ENCODE measurements at places on chromosomes 3 and 15.

DNA sequence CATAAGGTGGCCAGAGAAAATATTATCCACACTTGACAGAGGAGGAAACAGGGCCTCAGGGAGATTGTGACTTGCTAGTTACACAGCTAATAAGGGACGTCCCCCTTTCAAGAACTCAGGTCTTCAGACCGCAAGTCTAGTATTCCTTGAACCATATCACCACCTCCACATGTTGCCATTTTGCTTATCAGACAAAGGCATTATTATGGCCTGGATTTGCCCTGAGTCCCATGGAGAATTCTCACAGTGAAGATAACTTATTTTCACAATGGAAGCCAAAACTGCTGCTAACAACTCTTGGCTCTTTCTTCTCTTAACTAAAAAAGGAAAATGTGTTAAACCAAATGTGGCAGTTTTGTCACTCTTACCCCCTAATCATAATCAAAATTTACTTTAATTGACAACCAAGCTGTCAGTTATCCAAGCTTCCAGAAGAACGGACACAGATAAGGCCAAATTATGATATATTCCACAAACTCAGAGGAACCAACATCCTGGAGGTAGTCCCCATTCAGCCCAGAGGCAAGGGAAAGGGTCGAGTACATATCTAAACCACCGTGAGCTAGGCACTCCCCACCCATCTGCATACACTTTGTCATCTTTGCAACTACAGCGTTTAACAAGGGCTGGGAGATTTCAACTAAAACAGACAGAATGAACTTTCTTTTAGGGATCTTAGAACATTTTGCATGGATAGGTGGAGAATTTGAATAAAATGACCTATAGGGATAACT lies 63.6 kb upstream of the THBS1 start:
- no peak for DNase-seq

DNA sequence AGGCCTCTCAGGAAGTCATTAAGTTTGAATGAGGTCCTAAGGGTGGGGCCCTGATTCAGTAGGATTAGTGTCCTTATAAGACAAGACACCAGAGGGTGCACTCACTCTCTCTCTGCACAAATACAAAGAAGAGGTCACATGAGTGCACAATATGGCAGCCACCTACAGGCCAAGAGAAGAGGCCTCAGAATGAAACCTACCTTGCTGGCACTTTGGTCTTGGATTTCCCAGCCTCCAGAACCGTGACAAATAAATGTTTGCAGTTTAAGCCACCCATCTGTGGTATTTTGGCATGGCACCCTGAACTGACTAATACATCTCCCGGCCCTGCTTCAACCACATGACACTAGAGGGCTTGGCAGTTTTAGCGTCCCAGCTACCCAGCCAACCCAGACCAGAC lies 73.9 kb upstream of the CHRNB4 start:
- no peak for DNase-seq

DNA sequence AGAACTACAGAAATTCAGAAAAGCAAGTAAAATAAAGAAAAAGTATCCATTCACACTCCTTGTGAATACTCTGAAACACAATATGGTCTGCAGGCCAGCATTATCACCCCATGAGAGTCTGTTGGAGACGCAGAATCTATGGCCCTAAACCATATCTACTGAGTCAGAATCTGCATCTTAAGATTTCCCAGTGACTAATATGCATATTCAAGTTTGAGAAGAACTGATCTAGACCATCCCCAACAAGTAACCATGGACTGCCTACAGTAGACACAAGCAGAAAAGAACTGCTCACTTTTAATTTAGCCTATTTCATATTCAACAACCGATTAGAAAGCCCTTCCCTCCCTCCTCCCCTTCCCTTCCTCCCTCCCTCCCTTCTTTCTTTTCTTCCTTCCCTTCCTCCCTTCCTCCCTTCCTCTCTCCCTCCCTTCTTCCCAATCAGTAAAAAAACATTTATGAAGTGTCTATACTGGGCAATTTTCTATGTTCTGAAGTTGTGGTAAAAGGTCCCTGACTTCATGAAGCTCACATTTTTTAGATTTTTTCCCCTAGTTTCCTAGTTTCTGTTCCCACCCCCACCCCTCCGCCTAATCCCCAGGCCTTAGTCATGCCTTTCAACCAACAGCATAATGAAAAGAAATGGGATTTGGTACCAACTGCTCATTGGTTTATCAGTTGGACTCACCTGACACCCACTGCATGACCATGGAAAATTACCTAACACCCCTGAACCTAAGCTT lies 125.2 kb downstream of the CNTN3 start:
- DNase-seq: no peak

DNA sequence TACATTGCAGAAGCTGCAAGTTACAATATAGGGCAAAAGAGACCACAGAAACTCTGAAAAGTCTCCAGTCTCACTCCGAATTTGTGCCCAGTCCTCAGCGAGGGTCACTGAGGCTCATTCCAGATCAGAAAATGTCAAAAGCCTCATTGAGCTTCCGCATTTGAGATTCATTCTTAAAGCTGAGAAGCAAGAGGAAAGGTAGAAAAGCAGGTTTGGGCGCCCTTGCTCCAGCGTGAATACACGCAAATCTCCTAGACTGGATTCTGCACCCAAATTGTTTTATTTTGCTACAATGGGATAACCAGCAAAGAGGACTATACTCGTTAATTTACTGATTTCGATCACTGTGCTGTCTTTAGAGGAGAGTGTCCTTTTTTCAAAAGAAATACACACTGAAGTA lies 212.2 kb downstream of the STT3B start:
- DNase-seq: no peak

- no peak for DNase-seq
Measured at GRCh38 chr15:28109626-28110455, 10.7 kb upstream of the OCA2 start.

DNA sequence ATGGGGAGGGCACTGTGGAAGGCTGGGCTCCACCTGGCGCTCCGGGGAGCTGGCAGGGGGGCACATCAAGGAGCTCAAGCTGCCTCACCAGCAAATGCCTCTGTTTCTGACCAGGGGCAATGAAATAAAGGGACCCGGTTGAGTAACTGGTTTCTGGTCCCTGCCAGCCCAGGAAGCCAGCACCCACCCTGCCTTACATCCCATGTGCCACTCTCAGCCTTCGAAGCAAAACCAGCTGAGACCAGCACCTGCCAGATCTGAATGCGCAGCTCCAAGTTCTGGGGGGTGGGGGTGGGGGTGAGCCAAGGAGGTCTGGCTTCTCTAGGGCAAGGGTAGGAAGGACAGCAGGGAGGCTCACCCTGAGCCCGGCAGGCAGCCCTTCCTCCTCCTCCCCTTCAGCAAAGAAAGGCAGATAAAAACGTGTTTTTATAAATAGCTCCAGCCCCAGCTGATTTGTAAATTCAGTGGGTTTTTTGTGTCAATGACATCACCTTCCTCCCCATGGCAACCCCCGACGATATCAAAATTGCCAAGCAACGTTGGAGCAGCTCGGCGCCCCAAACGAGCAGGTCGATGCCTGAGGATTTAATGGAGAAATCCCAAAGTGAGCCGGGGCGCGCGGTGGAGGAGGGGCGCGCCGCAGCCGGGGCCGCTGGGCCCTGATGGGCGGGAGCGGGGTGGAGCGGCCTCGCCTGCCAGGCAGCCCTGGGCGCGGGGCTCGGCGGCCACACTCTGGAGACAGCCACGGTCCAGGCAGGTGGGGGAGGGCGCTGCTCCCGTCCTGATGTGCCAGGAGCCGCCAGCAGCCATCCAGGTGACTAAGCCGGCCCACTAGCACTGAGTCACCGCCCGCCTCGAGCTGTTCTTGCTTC lies at the start of gene PAK6:
Gene PAK6 (plus strand): TSS at position 532 of the 872 bp plus-strand sequence. CDS start 25,723 bp downstream, outside the sequence.
- DNase-seq: no peak

GRCh38 chr3:171187706-171188290 lies 161.3 kb upstream of the SLC2A2 start:
- DNase-seq: no peak

DNA sequence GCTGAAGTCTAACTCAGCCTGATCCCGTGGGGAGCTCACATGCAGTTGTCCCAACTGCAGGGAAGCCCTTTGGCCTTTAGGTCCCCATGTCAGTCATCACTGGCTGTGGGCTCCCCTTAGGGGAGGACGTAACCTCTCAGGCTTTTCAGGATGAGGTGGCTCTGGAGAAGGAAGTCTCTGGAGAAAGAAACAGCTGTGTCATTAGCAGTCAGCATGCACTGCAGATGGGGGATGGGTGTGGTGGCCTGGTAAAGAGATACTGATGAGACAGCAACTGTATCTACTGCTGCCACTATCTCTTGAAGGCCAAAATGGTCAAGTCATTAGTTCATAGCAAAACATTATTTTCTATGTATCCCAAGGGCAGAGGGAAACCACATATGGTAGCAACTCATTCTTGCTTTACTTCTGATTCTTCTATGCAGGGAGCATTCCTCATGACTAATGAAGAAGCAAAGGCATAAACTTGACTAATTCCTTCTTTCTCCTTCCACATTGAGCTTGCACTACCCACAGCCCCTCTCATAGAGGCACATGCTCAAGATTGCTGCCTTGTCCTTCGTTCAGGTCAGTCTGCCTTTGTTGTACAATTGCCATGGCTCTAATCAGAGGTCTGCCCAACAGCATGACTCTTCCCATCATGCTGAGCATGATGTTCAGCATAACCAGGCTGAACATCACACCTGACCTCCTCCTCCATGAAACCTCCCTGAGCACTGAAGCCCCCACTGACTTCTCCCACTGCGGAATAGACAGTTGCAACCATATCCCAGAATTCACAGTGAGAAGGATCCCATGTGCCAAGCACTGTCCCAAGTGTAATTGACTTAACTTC lies 47.8 kb upstream of the TMEM158 start:
- no peak for DNase-seq

DNA sequence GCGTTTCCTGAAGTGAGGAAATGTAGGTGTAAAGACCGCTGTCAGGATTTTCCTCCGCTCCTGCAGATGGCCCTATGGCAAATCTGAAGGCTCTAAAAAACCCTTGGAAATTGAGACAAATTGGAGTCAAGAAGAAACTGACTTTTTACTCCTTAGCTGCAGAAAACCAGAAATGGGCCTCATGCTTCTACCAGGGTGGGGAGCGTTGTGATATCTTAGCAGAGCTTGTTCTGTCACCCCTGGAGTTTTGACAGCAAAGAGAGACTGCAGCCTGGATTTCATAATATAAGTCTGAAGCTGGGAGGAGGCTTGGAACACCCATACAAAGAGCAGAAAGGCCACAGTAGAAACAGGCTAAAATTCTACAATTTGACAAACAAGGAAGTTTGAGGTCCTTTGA lies 283.0 kb upstream of the PLSCR5 start:
- DNase-seq: no peak

GRCh38 chr3:11764931-11765363 lies 81.7 kb downstream of the TAMM41 start:
- no peak for DNase-seq

- DNase-seq: no peak
Measured at GRCh38 chr3:192802957-192803899, 75.9 kb upstream of the FGF12 start.

DNA sequence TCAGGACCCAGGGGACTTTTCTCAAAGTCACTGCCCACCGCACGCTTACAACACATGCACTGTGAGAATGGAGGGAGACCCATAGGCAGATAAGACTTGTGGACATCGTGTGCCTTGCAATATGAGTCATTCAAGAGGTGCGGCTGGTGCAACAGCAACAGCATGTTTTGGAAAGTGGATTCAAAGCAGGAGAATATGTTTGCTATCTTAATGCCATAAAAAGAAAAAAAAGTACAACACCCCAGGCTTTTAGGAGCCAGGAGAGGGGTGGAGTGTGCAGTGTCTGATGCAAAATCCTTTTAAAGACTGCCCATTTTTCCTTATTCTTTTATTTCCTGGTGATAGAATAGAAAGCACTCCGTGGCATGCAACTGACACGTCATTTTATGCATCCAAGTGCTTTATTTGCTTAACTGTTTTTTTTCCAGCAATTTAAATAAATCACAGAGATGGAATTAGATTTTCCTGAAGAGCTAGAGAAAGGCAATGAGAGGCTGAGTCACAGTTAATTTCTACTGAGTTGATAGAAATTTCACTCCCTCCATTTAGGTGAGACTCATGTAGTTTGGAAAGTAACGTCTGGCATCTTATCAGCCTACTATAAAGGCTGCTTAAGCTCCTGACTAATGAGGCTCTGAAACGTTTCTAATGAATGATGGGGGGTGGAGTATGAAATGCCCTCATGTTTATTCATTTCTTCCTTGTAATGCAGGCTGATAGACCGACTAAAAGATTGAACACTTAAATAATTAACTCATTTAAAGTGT lies 96.4 kb downstream of the NSUN3 start:
- DNase-seq: no peak

DNA sequence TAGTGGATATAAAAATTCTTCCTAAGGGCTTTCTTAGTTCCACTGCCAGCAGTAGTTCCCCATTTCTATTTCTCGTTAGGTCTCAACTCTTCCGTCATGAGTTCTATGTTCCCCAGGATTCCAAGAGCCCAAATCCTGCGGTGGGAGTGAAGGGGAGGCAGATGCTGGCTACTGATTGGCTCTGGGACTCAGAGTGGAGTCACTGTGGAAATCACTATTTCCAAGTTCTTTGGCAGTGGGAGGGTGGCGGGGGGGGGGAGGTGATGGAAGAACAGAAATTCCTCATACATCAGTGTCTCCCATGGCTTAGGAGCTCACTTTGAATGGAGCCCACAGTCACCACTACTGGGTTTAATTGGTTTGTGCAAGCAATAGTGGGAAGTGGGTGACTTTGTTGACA lies 5.6 kb downstream of the CCR1 start:
- no peak for DNase-seq

GRCh38 chr3:171569571-171570132 lies 109.4 kb upstream of the TNIK start:
- DNase-seq: no peak

GRCh38 chr15:45794712-45795439 lies 160.0 kb downstream of the SQOR start:
- DNase-seq: no peak
